Activated CD8-positive, alpha-beta T cell treated with anti-CD3 and anti-CD28 coated beads, Interleukin-2, amount 10 ng/mL, durations not matched to agents 7 days and 5 days (primary cell): ENCODE measurements at places on chromosomes 13 and 19. TPM values are rescaled to one million over a fixed set of nuclear protein-coding genes. Genes with fewer than 3 reads are reported as not detected.

Gene ZNF71
- total RNA-seq: 6.5 TPM

DNA sequence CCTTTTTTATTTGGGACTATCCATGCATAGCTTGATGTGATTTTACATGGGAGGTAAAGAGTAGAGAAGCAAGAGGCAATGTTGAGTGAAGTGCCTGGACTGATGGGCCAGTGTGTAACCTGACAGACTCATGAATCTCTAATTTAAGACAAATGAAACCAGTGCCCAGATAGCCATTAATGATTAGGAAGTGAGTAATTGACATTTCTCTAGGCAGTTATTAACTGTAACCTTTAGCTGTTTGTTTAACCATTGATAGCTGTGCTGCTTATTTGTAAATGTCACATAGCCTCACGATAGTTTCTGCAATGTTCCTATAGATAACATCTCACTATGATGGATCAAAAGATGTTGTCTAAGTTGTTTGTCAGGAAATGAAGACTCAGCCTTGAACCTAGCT lies 1047.5 kb upstream of the SPRY2 start:
- H3K36me3 ChIP-seq: no peaks in the 10 kb centered on the region
- no peak overlapping the region for H3K4me3 ChIP-seq
- no peaks in the 10 kb centered on the region for H3K4me1 ChIP-seq
- no peaks in the 10 kb centered on the region for H3K27me3 ChIP-seq
- H3K27ac ChIP-seq: no peak overlapping the region

DNA sequence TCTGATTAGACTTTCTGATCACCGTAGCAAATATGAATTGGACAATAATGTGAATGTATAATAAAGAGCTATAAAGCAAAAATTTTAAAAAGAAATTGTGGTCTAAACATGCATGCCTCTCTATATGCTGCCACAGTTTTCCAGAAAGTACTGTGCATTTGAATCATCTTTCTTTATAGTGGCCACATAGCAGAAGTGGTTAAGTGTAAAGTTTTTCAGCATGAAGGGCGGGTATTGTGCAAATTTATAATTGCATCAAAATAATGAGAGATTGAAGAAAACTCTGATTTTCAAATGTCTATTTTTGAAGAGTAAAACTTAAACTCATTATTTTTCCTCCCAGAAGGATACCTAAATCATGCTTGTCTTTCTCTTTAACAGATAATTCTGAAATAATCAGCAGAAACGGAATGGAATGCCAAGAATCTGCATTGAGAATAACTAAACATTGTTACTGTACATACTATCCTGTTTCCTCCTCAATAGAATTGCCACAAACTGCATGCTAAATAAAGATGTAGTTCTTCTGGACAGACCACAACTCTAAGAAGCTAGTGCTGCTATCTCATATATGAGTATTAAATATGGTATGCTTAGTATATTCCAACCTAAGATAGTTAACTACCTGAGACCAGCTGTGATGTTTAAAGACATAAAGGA lies 42.9 kb upstream of the RAP2A start:
- H3K4me3 ChIP-seq: no peak overlapping the region
- peaks cover 4% of the 10 kb centered on the region for H3K36me3 ChIP-seq
- no peak for DNase-seq

DNA sequence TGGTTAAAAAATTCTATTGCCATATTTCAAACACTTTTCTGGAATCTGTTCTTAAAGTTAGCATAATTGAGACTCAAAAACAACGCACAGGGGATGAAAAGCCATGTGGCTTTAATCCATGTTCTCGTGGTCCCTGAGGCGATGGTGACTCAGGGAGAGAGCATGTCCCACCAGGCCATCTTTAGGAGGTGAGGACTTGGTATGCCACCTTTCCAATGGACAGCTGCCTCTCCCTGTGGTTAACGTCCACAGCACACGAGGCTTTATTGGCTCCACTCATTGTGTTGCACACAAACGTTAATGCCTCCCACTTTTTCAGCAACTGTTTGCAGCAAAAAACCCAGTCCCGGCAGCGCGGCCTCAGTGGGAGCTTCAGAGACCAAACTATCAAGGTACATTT lies 51.4 kb downstream of the EFNB2 start:
- no peak overlapping the region for H3K27ac ChIP-seq
- H3K36me3 ChIP-seq: no peaks in the 10 kb centered on the region
- no peaks in the 10 kb centered on the region for H3K4me1 ChIP-seq
- DNase-seq: no peak
- H3K27me3 ChIP-seq: peaks cover 33% of the 10 kb centered on the region
